ENCODE measurements at places on chromosomes 2 and 18.

GRCh38 chr2:101736233-101736632 lies 38.7 kb downstream of the MAP4K4 start:
- no peak for DNase-seq

- DNase-seq = no peak
Measured at GRCh38 chr18:21453511-21453901, 147.0 kb downstream of the ESCO1 start.

DNA sequence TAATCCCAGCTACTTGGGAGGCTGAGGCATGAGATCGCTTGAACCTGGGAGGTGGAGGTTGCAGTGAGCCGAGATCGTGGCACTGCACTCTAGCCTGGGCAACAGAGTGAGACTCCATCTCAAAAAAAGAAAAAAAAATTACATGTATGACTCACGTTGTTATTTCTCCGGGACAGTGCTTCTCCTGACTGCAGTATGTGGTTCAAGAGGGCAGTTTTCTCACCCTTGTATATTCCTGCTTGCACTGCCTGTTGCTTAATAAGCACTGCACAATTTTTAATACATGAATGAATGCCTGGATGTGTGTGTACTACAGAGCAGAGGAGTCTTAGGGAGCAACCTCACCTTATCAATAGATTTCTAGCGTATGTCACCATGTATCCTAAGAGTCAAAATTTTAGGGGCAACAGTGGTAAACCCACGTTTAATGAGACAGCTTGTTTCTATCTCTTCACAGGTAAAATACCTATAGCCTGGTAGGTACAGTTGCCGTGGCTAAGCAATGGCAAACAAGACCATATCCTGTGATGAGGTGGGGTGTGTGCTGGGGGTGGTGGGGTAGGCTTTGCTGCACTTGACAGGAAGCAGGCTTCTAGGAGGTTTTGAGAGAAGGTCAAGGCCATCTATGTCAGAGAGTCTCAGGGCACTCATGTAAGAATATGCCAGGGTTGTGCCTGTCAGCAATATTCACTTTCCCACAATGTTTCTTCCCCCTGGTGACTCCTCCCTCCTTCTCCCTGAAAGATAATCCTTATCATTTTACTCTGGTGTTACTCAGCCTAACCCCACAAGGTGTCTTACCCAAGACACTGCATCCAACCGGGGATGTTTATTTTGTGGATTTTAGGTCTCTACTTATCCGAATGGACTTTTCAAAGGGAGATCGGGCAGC lies 36.9 kb upstream of the MEX3C start:
- DNase-seq = no peak

GRCh38 chr2:8800821-8801220 lies 36.6 kb downstream of the KIDINS220 start:
- no peak for DNase-seq

GRCh38 chr2:134466141-134466540 lies 212.3 kb downstream of the MGAT5 start:
- DNase-seq = no peak

DNA sequence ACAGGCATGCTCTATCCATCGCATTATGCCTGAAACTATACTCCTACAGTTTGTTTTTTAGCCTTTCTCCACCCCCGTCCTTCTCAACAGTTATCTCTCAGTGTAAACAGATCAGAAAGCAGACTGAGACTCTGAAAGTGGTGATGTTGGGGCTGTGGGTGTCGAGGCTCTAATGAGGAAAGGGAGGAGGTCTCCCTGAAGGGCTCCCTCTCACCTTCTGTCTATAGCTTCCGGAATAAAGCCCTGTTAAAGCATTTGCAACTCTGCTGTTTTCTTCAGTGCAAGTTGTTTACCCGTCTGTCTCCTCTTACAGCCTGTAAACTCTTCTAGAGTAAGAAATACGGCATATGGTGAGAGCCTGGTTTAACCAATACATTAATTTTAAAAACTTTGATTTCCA lies 136.7 kb upstream of the SYT4 start:
- no peak for DNase-seq

DNA sequence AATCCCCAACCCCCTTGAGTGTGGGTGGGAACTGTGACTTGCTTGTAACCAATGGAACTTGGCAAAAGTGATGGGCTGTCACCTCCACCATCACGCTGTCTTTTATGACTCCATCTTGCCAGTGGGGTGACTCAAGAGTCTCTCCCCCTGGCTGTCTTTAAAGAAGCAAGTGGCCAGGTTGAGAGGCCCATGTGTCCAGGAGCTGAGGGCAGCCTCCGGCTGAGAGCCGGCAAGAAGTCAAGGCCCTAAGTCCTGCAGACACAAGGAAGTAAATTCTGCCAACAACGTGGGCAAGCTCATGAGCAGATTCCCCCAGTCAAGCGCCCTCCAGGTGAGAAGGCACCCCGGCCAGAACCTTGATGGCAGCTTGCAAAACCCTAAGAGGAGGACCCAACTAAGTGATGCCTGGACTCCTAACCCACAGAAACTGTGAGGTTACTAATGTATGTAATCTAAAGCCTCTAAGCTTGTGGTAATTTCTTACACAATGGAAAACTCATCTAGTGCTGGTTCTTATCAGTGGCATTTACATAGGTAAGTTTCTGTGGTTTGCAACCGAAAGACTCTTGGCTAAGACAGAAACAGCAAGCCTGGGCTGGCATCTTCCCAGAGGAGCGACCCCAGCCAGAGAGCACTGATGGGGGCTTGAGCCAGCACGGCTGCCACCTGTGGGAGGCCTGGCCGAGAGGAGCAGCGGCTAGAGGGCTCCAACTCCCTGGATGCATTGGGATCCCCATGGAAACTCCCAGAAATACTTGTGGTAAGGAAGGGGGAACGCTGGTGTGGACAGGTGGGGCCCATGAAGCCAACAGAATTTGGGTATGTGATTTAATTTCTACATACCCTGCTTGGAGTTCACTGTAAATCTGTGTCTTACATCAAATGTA lies 49.3 kb downstream of the CIB4 start:
- no peak for DNase-seq

DNA sequence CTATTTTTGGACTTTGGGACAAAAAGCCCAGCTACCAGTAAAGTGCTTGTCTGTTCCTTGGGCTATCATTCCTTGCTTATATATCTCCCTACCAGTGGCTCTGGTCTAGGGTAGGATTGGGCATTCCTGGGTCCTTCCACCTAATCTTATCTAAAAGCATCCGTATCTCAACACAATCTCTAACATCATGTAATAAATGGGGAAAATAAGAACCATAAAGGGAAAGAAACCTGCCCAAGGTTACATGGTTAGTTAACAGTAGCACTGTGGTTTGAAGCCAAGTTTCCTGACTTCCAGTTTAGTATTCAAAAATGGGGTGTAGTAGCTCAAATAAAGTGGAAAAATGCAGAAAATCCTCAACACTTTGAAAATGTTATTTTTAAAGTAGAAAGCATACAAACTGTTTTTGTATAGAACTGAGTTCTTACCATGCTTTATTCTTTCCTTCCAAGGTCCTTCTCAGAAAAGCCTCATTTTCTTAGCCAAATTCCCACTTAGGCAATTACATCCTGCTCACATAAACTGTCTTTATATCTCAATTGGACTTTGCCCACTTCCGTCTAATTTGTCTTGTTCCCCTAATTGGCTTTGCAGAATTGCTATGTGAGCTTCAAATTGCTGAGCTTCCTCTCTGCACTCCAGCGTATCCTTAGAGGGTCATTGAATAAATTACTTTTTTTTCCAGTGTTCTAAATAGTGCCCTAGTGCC lies 273.1 kb upstream of the UBE2E3 start:
- no peak for DNase-seq

DNA sequence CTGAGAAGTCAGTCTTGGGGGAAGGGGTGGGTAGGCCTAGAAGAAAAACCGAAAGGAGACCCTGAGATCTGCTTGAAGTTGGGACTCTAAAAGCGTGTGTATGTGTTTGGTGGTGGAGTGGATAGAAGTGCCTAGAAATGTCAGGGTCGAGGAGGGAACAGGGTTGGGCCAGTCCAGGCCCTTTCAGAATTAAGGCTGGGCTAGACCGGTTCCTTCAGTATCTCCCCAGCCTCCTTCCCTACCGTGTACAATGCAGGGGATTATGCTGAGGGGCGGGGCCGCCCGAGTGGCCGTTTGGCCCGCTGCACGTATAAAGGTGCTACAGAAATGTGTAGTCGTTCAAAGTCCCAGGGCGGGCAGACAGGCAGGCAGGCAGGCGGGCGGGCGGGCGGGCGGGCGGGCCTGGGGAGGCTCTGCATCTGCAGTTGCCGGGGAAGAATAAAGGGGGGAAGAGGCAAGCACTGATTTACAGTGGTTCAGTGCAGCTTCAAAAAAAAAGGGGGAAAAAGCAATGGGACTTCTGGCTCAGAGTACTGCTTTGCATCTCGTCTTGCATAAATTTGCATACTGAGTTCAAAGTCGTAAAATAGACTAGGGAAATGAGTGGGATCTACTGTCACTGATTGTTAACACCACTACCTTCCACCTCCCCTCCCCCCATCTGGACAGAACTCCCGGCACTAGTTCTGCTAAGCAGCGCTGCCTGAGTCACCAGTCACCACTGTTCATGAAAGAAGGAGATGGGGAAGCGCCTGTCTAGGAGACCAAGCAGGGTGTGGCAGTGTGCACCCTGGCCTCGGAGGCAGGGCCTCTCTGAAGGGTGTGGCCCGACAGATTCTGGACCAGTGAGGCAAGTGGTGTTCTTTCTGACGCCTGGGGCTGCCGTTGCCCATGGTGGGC lies 3.6 kb downstream of the IGFBP2 start:
- DNase-seq = peak; percentile 13

GRCh38 chr2:153294199-153294786 lies 184.3 kb downstream of the RPRM start:
- DNase-seq = no peak

DNA sequence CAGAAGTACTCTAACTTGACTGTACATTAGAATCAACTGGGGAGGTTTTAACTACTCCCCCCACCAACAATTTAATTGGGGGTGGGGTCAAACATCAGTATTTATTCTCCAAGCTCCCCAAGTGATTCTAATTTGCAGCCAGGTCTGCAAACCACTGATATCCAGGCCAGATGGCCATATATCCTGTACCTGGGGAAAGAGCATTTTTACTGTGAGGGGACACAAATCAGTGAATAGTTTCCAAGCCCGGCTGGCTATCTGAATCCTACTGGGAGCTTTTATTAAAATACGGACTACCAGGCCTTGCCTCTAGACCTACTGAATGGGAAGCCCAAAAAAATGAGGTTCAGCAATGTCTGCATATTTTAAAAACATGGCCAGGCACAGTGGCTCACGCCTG lies 88.5 kb downstream of the TCF4 start:
- no peak for DNase-seq

DNA sequence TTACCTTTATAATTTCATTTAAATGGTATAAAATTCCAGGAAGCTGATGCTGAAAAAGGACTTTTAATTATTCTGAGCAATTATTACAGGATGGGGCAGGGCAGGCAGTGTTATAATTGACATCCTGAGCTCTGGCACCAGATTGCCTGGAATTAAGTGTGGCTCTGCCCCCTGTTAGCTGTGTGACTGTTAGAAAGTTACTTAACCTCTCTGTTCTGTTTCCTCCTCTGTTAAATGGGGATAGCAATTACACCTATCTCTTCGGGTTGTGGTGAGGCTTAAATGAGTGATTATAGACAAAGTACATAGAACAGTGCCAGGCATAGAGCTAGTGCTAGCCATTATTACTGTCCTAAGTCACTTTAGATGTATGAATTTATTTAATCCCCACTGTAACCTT lies 327.3 kb downstream of the SMAD2 start:
- DNase-seq = no peak

- no peak for DNase-seq
Measured at GRCh38 chr2:127726158-127726880, 25.0 kb downstream of the SFT2D3 start.
